A549 (cell line): ENCODE measurements at places on chromosomes 2 and 18. TPM values are rescaled to one million over a fixed set of nuclear protein-coding genes. Genes with fewer than 3 reads are reported as not detected.

GRCh38 chr2:230202430-230203109, 17.2 kb downstream of the SP110 start:
- no peak for DNase-seq

DNA sequence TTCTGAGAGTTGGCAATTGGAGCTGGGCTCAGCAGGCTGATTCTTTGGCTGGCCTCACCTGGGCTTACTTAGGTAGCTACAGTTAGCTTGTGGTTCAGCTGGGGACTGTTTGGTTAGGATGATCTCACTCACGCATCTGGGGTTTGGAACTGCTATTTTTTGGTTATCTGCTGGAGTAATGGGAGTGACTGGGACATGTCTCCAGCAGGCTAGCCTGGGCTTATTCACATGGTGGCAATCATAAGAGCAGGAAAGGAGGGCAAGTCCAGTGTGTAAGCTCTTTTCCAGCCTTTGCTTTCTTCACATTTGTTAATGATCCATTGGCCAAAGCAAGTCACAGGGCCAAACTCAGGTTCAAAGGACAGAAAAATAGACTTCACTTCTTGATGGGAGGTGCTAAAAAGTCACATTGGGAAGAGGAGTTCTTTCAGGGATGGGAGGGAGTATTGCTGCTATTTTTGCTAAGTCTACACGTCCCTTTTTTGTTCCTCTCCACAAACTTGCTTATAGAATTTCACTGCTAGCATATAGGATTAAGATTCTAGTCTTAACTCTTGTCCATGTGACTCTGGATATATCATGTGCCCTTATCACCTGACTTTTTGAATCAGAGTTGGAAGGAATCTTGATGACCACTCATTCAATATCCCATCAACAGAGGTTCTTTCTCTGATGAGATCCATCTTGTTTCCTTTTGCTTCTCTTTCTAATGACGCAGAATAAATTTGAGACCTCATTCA, 174.0 kb downstream of the ZFP36L2 start:
- no peak for DNase-seq

DNA sequence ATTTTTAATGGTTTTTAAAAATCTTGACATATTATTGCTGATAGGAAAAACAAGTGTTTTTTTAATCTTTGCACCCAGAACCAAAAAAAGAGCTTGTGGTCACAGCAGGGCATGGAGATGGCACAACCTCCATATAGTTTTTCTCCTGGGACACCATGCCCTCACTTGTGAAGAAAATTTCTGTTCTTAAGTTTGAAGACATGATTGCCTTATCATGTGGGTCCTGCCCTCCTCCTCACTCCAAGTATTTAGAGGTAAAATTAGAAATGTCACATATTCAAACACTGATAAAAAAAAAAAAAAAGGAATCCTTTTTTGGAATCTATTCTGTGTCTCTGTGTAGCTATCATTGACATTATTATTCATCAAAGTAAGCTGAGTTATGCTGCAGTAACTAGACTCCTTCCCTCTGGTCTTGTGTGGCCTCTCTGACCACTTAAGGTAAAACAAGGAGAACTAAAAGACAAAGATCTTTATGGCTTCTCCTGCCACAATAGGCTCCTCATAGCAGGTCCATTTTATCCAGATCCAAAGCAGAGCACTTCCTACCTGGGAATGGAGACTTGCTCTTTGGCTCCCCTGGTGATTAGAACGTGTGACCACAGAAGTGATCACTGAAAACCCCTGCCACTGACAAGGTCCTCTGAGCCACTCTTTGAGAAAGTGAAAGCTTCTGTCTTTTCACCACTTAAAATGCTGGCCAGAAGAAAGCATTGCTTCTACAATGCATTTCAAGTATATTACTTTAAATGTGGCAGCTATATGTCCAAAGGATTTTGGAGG, 19.8 kb downstream of the ADD2 start:
- peak; percentile 13 for DNase-seq

GRCh38 chr2:18750672-18751554, 161.5 kb upstream of the NT5C1B start:
- DNase-seq = no peak

DNA sequence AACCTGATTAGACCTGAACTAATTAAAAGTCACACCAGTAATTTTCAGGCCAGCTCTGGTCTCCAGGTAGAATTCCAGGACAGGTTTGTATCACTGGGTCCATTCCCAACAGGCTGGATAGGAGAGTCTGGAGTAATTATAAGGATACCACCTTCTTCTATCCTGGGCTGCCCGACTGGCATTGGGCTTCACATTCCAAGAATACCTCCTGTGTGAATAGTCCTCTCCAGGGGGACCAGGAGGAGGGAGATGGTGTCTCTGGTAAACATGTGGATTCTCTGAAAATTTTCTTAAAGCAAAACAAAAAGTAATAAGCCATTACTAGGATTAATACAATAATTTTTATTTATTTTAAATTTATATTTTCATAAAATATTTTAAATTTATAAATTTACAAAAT, 17.3 kb downstream of the DUSP11 start:
- DNase-seq = no peak

GRCh38 chr2:169072163-169072925, 3.0 kb downstream of the DHRS9 start:
- DNase-seq = no peak

GRCh38 chr2:233421091-233421816, 67.0 kb downstream of the DGKD start:
- no peak for DNase-seq

- DNase-seq = peak; percentile 58
Measured at GRCh38 chr2:152573168-152573567, 144.1 kb downstream of the PRPF40A start.

DNA sequence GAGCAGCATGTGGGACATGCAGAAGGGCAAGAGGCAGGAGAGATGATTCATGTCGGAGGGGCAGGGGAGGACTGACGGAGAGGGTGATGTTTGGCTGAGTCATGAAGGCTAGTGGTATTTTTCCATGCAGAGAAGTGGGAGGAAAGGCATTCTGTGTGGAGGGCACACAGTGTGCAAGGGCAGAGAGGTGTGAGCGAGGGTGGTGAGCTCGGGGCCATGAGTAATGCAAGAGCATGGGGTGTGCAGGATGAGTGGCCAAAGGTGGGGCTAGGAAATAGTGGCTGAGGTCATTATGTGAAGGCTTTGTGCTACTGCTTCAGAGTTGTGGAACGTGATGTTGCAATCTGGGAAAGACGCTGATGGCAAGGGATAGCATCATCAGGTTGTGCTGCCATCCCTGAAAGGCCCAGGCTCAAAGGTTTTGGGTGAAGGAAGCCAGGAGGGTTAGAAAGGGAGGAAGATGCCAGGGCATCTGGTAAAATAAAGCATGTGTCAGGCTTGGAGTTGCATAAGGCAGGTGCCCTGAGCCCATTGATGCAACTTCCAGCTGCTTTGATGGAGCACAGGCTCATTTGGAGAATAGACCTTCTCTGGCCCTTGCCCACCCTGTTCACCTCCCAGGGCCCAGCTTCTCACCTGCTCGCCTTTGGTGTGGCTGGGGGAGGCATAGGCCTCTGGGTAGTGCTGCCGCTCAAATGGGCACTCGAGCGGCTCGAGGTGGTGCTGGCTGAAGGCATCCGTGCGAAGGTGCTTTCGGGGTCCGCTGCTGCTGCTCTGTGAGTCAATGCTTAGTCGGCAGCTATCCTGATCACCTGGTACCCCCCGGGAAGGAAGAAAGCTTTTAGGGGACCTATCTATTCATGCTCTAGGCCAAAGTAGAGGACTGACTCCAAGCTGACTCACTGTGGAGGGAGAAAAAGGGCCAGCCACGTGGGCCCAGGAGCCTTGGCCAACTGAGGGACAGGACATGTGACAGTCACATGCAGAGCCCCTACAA, 37.5 kb downstream of the PAX8 start:
- peak; percentile 99 for DNase-seq

- no peak for DNase-seq
Measured at GRCh38 chr2:143183804-143184463, 54.7 kb downstream of the ARHGAP15 start.

GRCh38 chr2:16285813-16286510, 345.6 kb downstream of the MYCN start:
- DNase-seq = no peak

DNA sequence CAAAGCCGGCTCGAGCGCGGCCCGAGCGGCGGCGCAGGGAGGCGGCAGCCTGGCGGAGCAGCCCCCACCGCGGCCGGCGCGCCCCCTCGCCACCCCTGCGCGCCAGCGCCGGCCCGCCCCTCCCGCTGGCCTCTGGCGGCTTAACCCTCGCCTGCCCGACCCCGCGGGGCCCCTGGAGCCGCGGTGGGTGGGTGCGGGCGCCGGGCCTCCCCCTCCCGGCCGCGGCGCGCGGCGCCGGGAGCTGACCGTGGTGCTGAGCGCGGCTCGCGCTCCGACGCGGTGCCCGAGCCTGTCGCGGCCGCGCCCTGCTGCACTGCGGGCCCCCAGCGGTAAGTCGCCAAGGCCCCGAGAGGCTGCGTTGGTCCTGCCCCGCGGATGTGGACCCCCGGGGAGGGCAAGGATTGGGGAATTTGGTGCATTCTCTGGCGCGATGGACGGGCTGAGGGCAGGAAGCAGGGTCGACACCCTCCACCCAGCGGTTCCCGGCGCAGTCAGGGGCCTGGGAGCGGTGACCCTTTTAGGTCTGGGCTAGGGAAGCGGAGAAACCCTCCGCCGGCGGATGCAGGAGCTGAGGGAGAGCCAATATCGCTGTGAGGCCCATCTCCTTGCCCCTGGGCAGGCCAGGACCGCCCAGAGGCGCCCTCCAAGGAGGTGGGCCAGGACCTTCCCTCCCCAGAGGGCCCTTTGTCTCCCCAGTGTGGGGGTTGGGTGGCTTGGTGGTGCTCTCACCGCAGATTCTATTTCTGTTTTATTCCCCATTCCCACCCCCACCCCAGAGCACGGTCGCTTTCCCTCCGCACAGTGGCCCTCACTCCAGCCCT, 923 bp downstream of the AMER3 start:
- no peak for DNase-seq

DNA sequence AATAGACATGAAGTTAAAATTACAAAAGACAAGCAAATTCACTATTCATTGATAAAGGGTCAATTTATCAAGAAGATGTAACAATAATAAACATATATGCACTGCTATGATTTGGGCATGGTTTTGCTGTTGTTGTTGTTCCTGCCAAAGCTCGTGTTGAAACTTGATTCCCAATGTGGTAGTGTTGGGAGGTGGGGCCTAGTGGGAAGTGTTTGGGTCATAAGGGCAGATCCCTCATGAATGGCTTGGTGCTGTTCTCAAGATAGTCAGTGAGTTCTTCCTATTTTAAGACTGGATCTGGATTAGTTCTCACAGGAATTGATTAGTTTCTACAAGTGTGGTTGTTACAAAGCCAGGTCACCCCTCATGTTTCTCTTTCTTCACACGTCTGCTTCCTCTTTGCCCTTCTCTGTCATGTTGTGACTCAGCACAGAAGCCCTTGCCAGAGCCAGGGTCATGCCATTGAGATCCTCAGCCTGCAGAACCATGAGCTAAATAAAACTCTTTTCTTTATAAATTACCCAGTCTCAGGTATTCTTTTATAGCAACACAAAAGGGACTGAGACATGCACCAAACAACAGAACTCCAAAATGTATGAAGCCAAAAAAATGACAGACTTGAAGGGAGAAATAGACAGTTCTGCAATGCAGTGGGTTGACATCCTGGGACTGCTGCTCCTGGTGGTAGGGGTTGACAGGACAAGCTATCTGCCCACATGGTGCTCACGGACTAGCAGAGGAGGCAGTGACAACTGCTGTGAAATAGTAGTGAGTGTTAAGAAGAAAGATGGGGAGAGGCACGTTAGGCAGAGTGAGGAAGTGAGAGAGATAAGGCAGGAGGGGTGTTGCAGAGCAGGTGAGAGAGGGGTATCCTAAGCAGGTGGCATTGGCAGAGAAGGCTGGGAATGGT, 18.6 kb upstream of the SKA1 start:
- DNase-seq = no peak

DNA sequence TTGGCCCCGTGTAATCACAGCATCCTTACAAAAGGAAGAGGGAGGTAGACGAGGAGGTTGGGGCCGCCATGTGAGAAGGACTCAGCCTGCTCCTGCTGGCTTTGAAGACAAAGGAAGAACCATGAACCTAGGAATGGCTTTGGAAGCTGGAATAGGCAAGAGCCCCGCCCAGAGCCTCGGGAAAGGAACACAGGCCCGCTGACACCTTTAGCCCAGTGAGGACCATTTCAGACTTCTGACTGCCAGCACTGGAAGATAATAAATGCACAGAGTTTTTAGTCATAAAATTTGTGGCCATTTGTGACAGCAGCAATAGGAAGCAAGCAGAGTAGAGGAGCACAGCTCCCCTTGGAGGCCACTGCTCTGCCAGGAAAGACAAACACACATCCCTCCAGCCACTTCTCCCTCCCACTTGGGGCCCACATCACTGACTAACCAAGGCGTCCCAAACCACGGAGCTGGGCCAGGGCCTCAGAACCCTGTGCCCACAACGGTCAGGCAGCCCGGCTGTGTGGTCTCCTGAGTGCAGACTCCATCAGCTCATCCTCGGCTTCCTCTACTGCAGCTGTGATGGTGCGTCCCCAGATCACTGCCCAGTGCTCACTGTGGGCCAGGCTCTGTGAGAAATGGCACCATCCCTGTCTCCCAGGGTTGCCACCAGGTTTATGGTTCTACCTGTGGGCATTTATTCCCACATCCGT, 39.7 kb downstream of the TFCP2L1 start:
- no peak for DNase-seq

GRCh38 chr2:208490492-208490891, 83.9 kb downstream of the PTH2R start:
- DNase-seq = no peak

DNA sequence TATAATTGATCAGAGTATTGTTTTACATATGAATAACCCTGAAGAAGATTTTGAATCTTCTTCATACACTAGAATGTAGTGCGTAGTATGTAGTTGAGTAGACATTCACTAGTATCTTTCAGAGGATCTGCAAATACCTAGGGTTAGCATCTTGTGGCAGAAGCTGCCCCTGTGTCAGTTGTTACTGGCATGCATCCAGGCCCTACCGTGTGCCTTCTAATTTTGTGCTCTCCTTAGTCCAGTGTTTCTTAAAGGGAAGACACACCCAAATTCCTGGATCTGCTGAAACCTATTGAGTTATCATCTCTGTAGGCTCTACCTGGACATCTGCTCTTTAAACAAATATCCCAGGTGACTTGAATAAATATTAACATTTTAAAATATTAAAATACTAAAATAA, 99.7 kb upstream of the SERTAD2 start:
- DNase-seq = no peak

- no peak for DNase-seq
Measured at GRCh38 chr18:31252522-31252921, 65.4 kb upstream of the DSG1 start.

Gene TRAK2
- 10.2 to 10.8 TPM (median 10.4 TPM) in 3 replicates for polyA plus RNA-seq

Gene ING5
- polyA plus RNA-seq = 29.6 to 31.0 TPM (median 30.1 TPM) in 3 replicates

Gene B3GNT7
- polyA plus RNA-seq = 0.71 to 1.3 TPM (median 0.96 TPM) in 3 replicates

Gene ANKRD62
- not detected in 3 replicates for polyA plus RNA-seq

Gene NOL4
- not detected in 3 replicates for polyA plus RNA-seq

Gene CCDC68
- polyA plus RNA-seq = 2.8 to 3.1 TPM (median 3.1 TPM) in 3 replicates

Gene REG1B
- not detected in 3 replicates for polyA plus RNA-seq

Gene SPIRE1
- 8.3 to 9.1 TPM (median 8.9 TPM) in 3 replicates for polyA plus RNA-seq
